Thymus (tissue), 14 donors: ENCODE measurements at places on chromosomes 12 and 14. TPM values are rescaled to one million over a fixed set of nuclear protein-coding genes. Genes with fewer than 3 reads are reported as not detected.

Gene PRIMA1
- total RNA-seq = 0.09 TPM

Gene ATN1
- 1.6 TPM for total RNA-seq

Gene LHX5
- total RNA-seq = under 0.01 TPM

Gene SOAT2
- total RNA-seq = 0.61 TPM

- no peaks in the 10 kb centered on the region for H3K27me3 ChIP-seq
- H3K36me3 ChIP-seq = peaks cover 12% of the 10 kb centered on the region
- H3K4me1 ChIP-seq = no peaks in the 10 kb centered on the region
- no peak overlapping the region for H3K4me3 ChIP-seq
Observed at GRCh38 chr12:27802936-27803335, 22.9 kb upstream of the MANSC4 start.

DNA sequence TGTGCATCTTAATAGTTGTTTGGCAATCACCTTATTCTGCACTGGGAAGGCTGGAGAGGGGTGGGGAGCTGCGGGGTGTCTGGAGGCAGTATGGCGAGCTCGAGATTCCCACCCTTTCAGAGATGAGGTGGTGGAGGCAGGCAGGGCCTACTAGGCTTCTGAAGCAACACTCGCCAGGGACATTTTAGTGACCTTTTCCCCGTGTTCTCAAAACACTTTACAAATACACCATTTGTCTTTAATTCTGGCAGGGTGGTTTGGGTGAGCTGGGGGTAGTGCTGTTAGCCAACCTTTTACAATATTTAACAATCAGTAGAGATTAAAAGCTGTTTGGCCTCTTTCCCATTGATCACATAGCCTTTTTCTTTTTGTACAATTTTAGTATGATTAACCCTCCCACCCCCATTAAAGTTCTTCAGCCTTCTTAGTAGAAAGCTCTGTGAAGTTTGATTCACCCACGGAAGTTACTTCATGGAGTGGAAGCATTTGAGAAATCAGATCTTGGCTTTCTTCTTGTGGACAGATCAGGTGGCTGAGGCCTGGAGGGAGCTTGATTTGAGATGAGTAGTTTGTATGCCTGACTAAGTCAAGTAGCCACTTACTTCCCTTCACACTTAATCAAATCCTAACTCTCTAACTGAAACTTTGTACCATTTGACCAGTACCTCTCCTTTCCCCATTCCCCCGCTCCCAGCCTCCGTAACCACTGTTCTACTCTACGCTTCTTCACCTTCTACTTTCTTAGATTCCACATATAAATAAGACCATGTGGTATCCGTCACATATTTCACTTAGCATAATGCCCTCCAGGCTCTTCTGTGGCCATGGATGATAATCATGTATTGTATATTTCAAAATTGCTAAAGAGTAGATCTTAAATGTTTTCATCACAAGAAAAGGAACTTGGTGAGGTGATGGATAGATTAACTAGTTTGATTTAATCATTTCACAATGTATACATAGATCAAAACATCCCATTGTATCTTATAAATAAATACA is 41.0 kb downstream of the TRAF3 start:
- no peak overlapping the region for H3K27ac ChIP-seq
- no peaks in the 10 kb centered on the region for H3K4me1 ChIP-seq
- H3K36me3 ChIP-seq = no peaks in the 10 kb centered on the region
- H3K27me3 ChIP-seq = no peaks in the 10 kb centered on the region

GRCh38 chr12:67355428-67356379 is 86.5 kb downstream of the CAND1 start:
- DNase-seq = peak; percentile 85
- H3K36me3 ChIP-seq = no peaks in the 10 kb centered on the region
- H3K4me1 ChIP-seq = no peaks in the 10 kb centered on the region
- H3K27ac ChIP-seq = no peak overlapping the region
- no peak overlapping the region for H3K4me3 ChIP-seq

DNA sequence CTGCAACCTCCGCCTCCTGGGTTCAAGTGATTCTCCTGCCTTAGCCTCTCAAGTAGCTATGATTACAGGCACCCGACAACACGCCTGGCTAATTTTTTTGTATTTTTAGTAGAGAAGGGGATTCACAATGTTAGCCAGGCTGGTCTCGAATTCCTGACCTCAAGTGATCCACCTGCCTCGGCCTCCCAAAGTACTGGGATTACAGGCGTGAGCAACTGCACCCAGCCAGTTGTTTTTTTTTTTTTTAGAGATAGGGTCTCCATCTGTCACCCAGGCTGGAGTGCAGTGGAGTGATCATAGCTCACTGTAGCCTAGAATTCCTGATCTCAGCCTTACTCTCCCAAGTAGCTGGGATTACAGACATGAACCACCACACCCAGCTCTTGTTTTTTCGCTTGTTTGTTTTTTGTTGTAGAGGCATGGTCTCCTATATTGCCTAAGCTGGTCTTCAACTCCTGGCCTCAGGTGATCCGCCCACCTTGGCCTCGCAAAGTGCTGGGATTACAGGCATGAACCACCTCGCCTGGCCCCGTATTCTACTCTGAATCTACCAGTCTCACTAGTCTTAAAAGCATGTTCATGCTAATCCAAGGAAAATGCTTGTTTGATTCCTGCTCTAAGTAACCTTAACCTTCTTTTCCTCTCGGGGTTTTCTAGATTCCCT is 31.7 kb upstream of the STRN3 start:
- H3K36me3 ChIP-seq = no peaks in the 10 kb centered on the region
- no peak for DNase-seq
- H3K4me1 ChIP-seq = no peaks in the 10 kb centered on the region

GRCh38 chr14:51424561-51425251 is 184.7 kb downstream of the TMX1 start:
- no peak overlapping the region for H3K27ac ChIP-seq
- no peak overlapping the region for H3K4me3 ChIP-seq
- no peak for DNase-seq
- H3K4me1 ChIP-seq = no peaks in the 10 kb centered on the region
- no peaks in the 10 kb centered on the region for H3K36me3 ChIP-seq
- no peaks in the 10 kb centered on the region for H3K27me3 ChIP-seq

- no peaks in the 10 kb centered on the region for H3K27me3 ChIP-seq
- H3K4me1 ChIP-seq = no peaks in the 10 kb centered on the region
- no peaks in the 10 kb centered on the region for H3K36me3 ChIP-seq
- H3K27ac ChIP-seq = no peak overlapping the region
Observed at GRCh38 chr12:74171478-74171909, 366.1 kb upstream of the ATXN7L3B start.

DNA sequence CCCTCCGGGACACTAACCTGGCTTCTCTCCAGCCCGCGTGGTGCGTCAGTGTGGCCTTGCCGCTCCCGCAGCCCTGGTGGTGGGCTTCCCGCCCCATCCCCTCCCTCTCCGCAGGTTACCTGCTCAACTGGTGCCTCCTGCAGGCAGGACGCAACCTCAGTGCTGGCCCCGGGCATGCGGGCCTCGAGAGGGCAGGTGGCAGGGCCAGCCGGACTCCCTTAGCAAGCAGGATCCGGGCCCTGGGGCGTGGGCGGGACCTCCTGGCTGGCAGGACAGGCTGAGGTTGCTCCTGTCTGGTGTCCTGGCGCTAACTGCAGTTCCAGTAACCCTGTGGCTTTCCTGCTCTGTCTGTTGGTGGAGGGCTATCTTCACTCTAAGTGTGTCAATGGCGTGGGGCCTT is 8.6 kb upstream of the ADSS1 start:
- no peaks in the 10 kb centered on the region for H3K4me1 ChIP-seq
- no peak overlapping the region for H3K4me3 ChIP-seq
- H3K27me3 ChIP-seq = no peaks in the 10 kb centered on the region
- no peak overlapping the region for H3K27ac ChIP-seq
- H3K36me3 ChIP-seq = peaks cover 37% of the 10 kb centered on the region

GRCh38 chr14:85038526-85039352 is 491.2 kb upstream of the FLRT2 start:
- no peak overlapping the region for H3K27ac ChIP-seq
- no peak overlapping the region for H3K4me3 ChIP-seq
- no peaks in the 10 kb centered on the region for H3K36me3 ChIP-seq
- no peak for DNase-seq
- H3K4me1 ChIP-seq = no peaks in the 10 kb centered on the region
- H3K27me3 ChIP-seq = no peaks in the 10 kb centered on the region

DNA sequence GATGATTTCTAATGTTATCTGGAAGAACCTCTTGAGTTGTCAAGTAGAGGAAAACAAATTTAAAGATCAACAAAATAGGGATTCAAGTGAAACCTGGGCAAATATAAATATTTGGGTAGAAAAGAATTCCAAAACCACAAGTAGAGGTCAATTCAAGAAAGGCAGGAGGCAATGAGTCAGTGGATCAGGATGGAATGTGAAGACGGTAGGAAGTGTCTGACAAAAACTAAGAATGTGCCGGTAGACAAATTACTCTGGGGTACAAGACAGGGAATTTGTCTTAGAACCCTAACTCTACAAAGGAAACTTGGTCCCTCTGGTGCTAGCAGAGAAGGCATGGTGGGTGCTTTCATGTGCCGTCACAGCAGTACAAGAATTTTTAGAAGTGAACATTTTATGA is 13.6 kb downstream of the ABCD2 start:
- no peak for DNase-seq
- H3K4me3 ChIP-seq = no peak overlapping the region
- no peaks in the 10 kb centered on the region for H3K27me3 ChIP-seq
- no peaks in the 10 kb centered on the region for H3K4me1 ChIP-seq
- H3K27ac ChIP-seq = no peak overlapping the region

GRCh38 chr14:55739967-55740648 is 160.1 kb downstream of the KTN1 start:
- H3K4me3 ChIP-seq = no peak overlapping the region
- H3K36me3 ChIP-seq = no peaks in the 10 kb centered on the region
- DNase-seq = no peak
- no peaks in the 10 kb centered on the region for H3K27me3 ChIP-seq
- H3K27ac ChIP-seq = no peak overlapping the region

DNA sequence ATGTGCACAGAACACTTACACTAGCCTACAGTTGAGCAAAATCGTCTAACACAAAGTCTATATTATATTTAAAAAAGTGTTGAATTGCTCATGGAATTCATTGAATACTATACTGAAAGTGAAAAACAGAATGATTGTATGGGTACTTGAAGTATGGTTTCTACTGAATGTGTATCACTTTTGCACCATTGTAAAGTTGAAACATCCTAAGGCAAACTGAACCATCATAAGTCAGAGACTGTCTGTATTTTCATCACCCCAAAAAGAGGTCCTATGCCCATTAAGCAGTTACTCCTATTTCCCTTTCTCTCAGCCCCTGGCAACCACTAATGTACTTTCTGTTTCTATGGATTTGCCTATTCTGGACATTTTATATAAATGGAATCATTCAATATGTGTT is 4.4 kb upstream of the AMIGO2 start:
- H3K27ac ChIP-seq = no peak overlapping the region
- H3K36me3 ChIP-seq = no peaks in the 10 kb centered on the region

DNA sequence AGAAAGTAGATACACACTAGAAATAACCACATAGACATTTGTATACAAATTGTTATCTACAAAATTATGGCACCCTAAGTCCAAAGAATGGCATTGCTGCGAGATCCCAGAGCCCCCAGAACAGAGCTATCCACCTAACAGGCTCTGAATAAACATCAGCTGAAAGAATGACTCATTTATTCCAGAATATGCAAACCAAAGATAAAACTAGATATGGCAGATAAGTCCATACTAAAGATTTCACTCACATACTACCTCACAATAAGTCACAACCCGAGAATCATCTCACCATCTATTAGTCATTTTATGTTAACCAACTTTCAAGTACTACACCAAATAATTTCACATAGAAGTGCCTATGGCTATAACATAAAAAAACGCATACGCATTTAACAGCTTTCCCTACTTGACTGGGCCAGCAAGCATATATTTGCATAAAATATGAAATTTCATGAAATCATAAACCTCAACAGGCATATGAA is 5.6 kb downstream of the CNIH1 start:
- no peaks in the 10 kb centered on the region for H3K27me3 ChIP-seq
- H3K4me1 ChIP-seq = peaks cover 7% of the 10 kb centered on the region
- peaks cover 3% of the 10 kb centered on the region for H3K36me3 ChIP-seq
- H3K4me3 ChIP-seq = no peak overlapping the region

DNA sequence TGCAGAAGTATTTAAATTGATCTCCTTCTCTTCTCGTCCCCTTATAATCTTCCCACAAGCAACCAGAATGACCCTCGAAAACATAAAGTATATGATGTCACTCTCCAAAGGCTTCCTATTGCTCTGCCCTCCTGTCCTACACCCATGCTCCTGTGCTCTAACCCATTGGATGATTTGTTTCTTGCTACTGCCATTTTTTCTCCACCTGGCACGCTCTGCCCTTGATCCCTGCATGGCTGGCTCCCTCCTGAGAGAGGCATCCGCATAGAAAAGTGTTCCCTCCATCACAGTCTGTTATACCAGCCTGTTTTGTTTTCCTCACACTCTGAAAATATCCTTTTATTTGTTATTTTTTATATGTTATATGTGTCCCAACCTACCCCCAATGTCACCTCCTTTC is 19.8 kb downstream of the MYRFL start:
- H3K4me3 ChIP-seq = no peak overlapping the region
- H3K36me3 ChIP-seq = no peaks in the 10 kb centered on the region
- no peak for DNase-seq
- no peaks in the 10 kb centered on the region for H3K4me1 ChIP-seq
- no peak overlapping the region for H3K27ac ChIP-seq
